A549 treated with RU486 at 1 μM for 4 hours (cell line): ENCODE measurements at places on chromosomes 4 and X. TPM values are rescaled to one million over a fixed set of nuclear protein-coding genes. Genes with fewer than 3 reads are reported as not detected.

Gene ADH7
- not detected in 5 replicates for total RNA-seq

Gene FGFBP2
- total RNA-seq = not detected in 5 replicates

Gene GLOD5
- total RNA-seq = not detected in 5 replicates

Gene GAGE12E
- total RNA-seq = not detected in 5 replicates

Gene SPANXA1
- total RNA-seq = 0.22 TPM in 1 of 5 replicates, not detected in the others

Gene CLCN5
- 1.5 to 3.2 TPM (median 2.6 TPM) in 5 replicates for total RNA-seq
